ENCODE measurements at places on chromosomes 2 and 18.
A peak's percentile ranks its signal among the peaks of the same experiment; 100 is the strongest.

DNA sequence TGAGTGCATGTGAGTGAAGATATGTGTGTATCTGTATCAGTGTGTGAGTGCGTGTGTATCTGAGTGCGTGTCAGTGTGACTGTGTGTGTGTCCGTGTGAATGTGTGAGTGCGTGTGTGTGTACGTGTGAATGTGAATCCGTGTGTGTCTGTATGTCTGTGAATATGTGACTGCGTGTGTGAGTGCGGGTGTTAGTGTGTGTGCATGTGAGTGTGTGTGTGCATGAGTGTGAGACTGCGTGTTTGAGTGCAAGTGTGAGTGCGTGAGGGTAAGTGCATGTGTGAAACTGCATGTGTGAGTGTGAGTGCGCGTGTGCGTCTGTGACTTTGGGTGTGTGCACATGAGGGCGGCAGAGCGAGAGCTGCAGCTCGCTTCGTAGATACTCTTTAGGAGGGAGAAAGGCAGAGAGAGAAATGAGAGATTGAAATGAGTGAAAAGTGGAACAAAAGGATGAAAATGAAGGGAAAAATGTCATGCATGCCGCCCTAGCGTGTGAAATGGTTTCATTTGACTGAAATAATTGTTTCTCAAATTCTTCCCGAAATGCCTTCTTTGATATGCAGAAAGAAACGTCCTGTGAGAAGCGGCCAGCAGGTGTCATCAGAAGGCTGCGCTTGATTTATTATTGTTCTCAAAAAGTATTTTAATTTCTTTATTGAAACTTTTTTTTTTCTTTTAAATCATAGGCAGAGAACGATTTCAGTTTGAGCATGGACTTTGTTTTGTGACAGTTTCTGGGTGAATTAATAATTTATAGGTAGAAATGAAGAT lies 25.6 kb downstream of the ZNF407 start:
- peak; percentile 16 for DNase-seq

DNA sequence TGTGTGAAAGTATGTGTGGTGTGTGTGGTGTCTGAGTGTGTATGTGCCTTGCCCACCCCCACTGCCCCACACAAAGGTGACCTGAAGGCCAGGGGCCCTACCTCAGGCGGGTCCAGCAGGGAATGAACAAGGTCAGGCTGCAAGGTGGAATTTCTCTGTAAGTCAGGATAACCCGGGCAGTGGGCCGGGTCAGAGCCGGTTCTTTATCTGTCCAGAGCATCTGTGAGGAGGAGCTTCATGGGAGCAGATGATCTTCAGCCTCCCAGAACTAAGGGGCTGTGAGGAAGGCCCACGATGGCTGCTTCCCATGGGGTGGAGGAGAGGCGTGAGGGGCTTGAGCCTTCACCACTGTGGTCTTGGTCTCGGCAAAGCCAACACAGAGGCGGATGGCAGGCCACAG lies 150.3 kb downstream of the TFCP2L1 start:
- peak; percentile 57 for DNase-seq

DNA sequence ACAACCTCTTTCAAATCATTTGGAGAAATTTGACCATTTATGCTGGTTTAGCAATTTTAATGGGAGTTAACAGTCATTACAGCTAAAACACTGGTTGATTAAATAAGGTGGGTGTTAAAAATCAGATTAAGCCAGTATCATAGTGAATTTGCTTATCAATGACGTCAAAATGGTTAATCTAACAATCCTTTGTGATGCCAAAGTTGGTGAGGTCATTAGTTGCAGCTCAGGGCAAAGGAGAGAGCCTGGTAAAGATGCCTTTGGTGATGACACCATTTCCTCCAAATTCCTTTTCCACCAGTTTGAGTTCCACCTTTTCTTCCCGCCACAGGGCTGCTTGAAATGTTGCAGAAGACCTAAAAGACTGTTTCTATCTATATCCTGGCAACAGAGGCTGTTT lies 757.1 kb upstream of the PIK3C3 start:
- DNase-seq: no peak

- peak; percentile 29 for DNase-seq
Observed at GRCh38 chr2:124025171-124025580, at the start of gene CNTNAP5. Gene CNTNAP5 (plus strand): TSS chr2:124025287. CDS start chr2:124025651, 364 bp downstream.

DNA sequence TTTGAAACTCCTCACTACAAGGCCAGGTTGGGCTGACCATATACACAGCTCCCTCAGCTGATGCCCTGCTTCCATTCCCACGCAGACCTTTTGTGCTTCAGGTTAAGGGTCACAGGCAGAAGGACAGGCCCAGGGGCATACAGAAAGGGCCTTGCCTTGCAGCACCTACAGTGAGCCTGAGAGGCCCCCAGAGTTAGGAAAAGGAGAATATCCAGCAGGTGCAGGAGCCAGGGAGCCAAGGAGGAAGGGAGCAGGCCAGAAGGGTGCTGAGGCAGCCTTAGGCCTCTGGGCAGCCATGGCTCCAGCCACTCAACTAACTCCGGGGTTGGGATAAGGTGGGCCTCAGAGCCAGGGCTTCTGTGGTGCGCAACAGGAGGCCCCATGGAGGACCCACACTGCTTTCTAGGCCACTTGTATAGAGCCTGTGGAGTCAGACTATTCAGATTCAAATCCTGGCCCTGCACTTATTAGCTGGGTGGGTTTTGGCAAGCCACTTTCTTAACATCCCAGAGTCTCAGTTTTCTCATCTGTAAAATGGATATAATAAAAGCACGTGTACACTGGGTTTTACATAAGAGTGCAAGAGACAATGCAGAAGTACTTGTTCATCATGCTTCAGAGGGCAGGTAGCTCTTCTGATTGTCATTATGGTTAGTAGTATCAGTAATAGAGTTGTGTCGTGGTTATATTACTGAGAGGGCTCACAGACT lies 214.6 kb upstream of the HAAO start:
- DNase-seq: no peak

- DNase-seq: no peak
Observed at GRCh38 chr2:214393796-214394195, 17.1 kb upstream of the VWC2L start.

Data from OCI-M1 (cell line).